ENCODE measurements at places on chromosomes 12 and 14.

- no peak for DNase-seq
Observed at GRCh38 chr12:131486451-131487230, 224.2 kb upstream of the SFSWAP start.

DNA sequence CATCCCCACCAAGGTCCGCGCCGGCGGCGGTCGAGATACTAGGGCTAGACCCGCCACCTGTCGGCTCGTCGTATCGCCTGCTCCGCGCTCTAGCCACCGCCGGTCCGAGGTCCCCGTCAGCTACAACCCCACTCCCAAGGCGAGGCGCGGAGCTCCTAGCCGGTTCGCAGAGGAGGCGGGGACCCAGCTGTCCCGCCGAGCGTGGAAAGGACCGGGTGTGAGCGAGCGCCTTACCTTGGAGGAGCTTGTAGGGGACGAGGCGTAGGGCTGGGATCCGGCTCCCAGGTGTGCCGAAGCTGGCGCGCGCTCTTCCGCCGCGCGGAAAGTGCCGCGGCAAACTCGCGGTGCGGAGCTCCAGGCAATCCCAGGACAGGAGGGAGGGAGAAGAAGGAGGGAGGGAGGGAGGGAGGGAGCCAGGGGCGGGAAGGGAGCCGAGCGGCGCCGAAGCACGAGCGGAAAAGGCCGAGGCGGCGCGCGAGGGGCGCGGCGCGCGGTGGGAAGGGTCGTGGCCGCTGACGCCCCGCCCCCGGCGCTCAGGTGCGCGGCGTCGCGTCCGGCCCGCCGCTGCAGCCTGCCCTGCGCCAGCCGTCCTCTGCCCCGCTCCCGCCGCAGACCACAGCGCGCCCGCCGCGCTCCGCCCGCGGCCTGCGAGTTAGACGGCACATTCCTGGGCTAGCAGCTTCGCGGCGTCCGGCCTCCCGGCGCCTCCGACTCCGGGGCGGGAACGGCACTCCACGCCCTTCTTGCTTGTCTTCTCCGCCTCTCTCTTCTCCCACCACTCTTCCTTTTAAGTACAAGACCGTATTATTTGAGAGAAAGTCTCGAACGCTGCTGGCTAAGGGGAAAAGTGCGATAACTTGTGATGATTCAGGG, at the start of gene PAWR:
TSS of gene PAWR (minus strand) at position 327 of the 873 bp plus-strand sequence. CDS start 720 bp downstream, outside the sequence.
- peak; percentile 70 for DNase-seq

DNA sequence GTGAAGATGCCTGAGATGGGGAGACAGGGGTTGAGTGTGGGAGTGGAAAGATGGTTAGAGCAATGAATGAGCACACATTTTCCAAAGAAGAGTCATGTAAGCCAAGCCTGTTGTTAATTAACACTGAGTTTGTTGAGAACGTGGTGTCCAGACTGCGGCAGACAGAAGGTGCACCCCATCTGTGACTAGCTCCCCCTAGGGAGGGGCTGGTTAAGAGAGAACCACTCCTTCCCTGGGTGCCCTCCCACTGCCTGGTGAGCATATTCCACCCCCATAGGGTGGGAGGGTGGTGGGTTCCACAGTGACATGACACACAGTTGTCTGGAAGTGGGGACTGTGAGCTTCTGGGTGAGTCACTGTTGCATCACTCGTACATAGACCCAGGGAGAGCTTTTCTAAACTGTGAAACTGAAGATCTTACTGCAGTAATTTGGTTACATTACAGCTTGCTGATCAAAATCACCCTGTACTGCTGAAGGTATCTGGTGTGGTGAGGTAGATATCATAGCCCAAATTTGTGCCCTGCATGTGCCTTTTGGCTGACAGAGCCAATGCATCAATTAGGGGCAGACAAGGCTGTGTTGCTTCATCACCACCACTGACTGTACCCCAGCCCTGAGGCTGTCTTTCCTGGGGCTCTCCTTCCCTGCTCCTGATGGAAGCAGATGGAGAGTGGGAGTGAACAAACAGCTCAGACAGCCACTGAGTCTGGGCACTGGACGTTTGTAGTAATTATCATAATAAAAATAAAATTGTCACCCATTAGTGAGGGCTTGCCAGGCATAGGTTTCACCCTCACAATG, 150.9 kb downstream of the EMP1 start:
- no peak for DNase-seq

DNA sequence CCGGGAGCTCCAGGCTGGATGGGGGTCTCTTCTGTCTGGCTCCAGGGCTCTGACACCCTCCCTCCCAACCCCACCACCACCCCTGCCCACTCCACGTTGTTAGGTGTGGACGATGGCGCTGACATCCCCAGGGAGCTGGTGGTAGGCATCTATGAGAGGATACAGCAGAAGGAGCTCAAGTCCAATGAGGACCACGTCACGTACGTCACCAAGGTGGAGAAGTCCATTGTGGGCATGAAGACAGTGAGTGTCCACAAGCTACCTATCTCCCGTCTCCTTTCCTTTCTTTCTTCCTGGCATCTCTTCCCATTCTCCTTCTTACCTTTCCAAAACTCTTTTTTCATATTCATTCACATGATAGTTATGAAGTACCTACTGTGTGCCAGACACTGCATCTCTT, 52.1 kb downstream of the SLC6A12 start:
- no peak for DNase-seq

DNA sequence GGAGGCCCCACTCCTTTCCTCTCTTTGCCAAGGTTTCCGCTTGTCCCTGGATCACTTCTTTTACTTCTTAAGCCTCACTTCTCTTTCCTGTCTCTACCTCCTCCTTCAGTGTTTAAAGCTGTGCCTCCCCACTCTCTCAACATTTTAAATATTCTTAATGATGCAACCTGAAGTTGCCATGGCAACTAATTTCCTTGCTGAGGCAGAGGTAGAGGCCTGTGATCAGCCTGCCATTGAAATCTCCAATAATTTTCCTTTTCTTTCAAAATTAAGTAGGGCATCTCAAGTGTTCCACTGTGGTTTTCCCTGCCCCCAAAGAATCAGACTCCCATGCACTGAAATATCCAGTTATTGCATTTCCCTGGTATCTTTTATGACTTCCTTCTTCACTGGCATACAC, 108.6 kb upstream of the VRK1 start:
- no peak for DNase-seq

- no peak for DNase-seq
Observed at GRCh38 chr14:77947372-77947771, 147.5 kb downstream of the ADCK1 start.

GRCh38 chr14:32102152-32102787, 25.2 kb downstream of the ARHGAP5 start:
- DNase-seq: no peak

- no peak for DNase-seq
Observed at GRCh38 chr14:50758945-50759344, 72.0 kb downstream of the NIN start.

DNA sequence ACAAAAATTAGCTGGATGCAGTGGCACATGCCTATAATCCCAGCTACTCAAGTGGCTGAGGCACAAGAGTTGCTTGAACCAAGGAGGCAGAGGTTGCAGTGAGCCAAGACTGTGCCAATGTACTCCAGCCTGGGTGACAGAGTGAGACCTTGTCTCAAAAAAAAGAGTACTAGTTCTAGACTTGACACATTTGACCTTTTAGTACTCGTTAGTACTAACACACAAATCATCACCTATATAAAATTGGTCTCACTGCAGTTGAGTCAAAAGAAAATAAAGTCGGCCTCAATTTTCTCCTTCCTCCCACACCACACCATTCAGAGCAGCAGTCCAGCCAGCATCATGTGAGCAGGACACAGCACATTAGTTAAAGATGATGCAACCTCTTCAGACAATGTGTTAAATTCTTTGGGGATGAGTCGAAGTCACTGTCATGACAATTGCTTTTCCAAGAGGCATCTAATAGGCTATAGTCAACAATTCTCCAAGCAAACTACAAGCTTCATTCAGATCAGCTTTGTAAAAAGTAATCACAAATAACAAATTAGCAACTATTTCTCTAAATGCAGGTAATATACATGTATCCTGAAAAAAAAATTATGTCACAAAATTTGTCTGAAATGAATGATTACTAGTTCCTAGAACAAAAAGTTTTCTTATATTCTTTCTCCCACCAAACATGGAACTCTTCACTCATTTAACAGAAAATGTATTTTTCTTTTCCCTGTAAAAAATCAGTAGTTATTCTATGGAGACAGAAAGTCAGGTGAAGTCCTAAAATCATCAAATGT, 55.6 kb downstream of the CLIP1 start:
- peak; percentile 46 for DNase-seq

GRCh38 chr12:27385766-27386564, 53.3 kb downstream of the BMAL2 start:
- no peak for DNase-seq

DNA sequence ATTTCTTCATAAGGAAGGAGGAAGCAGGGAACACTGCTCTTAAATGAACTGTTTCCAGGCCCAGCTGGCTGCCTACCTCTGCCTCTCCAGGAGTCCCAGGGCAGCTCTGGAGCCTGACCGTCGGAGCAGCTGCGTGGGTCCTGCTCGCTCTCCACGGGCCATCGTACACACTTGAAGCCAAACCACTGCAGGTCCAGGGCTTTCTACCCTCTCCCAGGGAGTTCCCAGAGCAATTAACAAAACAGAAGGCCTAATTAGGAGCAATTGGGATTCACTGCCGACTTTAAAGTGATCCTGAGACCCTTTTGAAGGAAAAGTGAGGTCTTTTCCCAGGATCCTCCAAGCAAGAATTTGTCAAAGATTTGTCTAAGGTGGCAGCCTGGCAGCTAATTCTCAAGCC, 76.9 kb downstream of the OTX2 start:
- DNase-seq: no peak

All from amniotic stem cell (primary cell).